Substantia nigra (tissue), 51 donors: ENCODE measurements at places on chromosomes 3 and 15.

DNA sequence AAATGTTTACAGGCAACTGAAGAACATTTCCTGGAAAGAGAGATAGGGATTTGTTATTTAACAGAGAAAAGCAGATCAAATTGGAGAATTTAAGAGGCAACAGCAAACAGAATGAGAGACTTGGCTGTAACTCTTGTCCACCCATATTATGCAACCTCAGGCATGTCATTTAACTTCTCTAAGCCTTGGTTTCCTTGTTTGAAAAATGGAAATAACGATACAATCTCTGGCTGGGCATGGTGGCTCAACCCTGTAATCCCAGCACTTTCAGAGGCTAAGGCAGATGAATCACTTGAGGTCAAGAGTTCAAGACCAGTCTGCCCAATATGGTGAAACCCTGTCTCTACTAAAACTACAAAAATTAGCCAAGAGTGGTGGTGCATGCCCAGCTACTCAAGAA lies 23.7 kb downstream of the ARRDC4 start:
- DNase-seq = no peak

DNA sequence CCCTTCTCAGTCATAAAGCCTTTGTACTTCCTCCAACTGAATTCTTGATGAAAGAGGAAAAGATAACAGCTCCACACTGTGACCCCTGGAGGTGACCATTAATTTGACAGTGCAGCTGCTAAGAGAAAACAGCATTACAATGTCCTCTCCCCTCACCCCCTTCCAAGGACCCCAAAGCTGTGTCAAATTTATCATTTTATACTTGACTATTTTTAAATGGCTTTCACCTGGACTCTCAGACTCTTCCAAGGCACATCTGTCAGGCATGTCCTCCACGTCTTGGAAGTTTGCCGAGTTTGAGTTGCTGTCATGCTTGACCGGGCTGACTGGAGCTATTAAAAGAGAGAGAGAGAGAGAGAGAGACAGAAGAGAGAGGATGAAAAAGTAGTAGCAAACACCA lies 236.5 kb downstream of the WDR72 start:
- DNase-seq = no peak

GRCh38 chr3:4681301-4681700 lies 188.2 kb downstream of the ITPR1 start:
- no peak for DNase-seq

- DNase-seq = peak; percentile 67
These were observed 396 bp downstream of the INO80 start for GRCh38 chr15:41115652-41116115.

- DNase-seq = no peak
These were observed 417.5 kb upstream of the TPRG1 start for GRCh38 chr3:188754267-188754666.

DNA sequence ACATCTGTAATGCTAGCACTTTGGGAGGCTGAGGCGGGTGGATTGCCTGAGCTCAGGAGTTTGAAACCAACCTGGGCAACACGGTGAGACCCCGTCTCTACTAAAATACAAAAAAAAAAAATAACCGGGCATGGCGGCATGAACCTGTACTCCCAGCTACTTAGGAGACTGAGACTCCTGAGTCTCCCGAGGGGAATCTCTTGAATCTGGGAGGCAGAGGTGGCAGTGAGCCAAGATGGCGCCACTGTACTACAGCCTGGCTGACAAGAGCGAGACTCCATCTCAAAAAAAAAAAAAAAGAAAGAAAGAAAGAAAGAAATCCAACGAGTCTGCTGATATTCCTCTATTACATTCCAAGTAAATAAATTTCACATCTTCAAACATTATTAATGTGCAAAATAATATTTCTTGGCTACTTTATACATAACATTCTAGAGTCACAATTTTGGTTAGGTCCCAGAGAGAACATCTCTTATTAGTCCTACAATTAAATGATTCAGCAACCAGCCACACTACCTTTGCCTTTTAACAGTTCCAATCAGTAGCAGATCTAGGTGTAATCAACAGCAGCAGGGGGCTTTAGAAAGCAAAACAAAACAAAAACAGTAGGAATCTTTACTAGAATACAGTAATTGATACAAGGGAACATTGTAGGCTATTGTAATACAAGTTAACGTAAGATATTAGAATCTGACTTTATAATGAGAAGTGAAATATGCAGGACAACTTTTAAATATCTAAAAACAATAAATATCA lies 195.8 kb downstream of the TBC1D5 start:
- no peak for DNase-seq

DNA sequence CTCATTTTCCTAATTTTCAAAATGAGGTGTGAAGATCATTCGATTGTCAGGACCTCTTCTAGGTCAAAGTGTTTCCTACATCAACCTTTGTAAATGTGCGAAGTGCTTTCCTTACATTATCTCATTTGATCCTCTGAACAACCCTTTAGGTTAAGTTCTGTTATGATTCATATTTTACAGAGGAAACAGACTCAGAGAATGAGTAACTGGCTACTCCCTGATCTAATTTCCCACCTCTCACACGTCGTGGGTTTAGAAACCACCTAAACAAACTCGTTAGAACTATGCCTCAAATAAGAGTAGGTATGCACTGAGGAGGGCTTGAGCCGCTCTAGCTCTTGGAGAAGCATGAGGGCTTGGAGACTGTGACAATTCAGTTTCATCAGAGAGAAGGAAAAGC lies 148.6 kb downstream of the CD47 start:
- DNase-seq = no peak

DNA sequence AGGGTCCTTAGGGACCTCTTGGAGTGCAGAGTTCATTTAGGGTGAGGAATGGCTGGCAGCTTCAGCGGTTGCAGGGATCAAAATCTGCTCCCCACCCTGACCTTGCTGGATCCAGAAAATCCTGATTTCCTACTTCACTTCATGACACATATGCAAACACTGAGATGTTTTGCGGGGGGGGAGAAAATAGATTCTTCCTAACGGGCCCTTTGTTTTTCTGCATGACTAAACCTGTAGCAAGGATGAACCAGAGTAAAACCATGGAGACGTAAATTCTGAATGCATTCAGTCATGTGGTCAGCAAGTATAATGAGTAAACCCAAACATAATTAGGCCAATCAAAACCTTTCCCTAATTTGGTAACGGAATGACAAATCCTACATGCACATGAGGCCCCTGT lies 20.0 kb upstream of the RBP1 start:
- DNase-seq = no peak

DNA sequence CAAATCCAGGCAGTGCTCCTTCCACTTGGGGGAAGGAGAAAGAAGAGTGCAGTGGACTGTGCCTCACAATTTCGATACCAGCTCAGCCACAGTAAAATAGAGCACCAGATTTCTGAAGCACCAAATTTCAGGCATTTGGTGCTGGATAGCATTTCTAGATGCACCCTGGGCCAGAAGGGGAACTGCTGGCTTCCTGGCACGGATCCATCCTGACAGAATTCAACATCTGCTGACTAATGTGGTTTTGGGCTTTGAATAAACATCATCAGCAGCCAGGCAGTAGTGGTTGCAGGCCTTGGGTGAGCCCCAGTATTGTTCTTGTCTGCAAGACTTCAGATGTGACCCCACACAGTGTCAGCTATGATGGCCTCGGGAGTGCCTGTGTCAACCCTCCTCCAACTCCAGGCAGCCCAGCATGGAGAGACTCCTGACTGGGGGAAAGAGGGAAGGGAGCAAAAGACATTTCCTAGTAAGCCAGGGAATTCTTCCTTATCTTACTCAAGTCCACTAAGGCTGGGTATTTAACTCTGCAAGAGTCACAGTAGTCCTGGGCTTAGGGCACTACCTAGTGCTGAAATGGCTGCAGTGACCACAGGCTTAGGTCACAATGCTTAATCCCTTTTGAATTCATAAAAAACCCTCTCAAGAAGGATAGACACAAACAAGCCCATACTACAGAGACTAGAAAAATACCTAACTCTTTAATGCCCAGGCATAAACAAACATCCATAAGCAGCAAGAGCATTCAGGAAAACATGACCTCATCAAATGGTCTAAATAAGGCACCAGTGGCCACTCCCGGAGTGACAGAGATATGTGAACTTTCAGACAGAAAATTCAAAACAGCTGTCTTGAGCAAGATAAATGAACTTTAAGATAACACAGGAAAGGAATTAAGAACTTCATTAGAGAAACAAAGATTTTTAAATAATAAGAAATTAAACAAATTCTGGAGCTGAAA lies 74.7 kb downstream of the SPATA16 start:
- no peak for DNase-seq

DNA sequence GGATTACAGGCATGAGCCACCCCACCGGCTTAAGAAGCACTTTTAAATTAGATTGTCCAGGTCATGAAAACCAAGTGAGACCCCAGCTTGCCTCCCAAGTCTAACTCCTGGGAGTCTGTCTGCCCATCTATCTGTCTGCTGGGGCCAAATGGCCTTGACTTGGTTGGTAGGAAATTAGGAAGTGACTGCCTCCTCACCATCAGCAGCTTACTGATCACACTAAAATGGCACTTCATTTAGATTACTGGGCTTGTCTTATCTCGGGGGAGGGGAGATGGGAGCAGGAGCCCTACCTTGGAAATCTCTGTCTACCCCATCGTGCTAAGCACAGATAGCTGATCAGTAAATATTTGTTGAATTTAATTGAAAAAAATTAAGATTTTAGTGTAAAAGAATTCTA lies 5.6 kb upstream of the LRRC2 start:
- no peak for DNase-seq

DNA sequence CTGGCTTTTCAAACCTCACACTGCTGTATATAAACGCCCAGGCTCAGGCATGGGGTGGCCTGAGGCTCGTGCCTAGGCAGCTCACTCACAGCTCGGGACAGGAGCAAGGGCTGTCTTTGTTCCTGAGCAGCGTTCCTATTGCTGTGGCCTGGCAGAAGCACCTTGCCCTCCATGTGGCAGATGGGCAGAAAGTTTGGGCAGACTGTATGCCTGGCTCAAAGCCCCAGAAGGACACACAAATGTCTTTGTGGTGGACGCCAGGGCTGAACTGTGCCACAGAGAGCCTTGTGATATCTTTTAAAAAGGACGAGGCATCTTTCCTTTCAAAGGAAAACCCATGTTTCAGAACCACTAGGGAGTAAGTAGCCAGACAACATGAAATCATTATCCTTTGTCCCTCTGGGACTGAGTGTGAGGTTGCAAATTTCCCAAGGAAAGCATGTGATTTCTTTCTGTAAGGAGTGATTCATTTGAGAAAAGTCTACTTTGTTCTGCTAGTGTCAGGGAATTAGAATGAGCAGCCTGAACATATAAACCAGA lies 29.3 kb upstream of the UBE2E1 start:
- no peak for DNase-seq

DNA sequence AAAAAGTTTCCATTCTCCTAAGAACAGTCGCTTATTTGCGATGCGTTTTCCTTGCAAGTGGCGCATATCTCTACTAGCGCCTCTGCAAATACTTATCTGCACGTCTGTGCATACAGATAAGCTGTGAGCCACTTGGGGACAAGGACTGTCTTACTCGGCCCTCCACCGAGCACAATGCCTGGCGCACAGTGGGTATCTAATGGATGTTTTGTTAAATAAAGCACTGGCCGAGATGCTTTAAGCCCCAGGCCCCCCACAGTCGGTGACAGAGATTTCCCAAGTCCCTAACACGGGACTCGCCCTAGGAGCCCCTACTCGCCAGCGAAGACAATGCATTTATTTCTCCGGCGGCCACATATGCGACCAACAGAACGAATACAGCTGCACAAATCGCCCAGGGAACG lies 503 bp downstream of the HLTF start:
- peak; percentile 77 for DNase-seq

DNA sequence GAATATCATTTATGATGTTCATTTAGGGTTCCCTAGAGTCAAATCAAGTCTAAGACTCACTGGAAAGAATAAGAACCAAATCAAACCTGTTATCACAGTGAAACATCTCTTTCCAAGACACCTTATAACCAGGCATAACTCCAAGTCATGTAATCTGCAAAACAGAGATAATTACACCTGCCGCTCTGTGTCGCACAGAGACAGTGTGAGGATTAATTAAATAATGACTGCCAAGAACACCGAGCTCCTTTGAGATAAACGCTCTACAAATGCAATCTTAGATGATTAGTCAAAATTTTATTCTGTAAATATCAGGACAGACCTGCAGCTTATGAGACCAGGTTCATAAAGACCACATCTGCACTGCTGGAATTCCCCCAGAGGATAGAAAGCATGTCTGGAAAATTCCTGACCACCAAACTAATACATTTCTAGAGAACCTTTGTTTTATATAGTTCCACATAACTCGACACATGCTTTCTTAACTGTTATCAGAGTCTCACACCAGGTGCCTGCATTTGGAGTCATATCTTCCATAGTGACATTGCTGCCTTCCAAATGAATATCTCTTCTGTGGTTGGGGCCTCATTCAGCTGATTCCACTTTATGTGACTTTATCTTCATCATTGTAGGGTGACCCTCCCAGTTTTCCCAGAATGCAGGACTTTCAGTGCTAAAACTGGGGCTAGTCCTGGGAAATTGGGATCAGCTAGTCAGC lies 252.8 kb downstream of the CD47 start:
- DNase-seq = no peak

GRCh38 chr3:39474126-39474515 lies 6.6 kb downstream of the MOBP start:
- no peak for DNase-seq

- DNase-seq = peak; percentile 26
These were observed 23.6 kb downstream of the TLNRD1 start for GRCh38 chr15:81024265-81024872.

- DNase-seq = no peak
These were observed 30.2 kb downstream of the NCEH1 start for GRCh38 chr3:172680684-172681083.

- no peak for DNase-seq
These were observed 38.7 kb upstream of the SNRK start for GRCh38 chr3:43247561-43248184.

DNA sequence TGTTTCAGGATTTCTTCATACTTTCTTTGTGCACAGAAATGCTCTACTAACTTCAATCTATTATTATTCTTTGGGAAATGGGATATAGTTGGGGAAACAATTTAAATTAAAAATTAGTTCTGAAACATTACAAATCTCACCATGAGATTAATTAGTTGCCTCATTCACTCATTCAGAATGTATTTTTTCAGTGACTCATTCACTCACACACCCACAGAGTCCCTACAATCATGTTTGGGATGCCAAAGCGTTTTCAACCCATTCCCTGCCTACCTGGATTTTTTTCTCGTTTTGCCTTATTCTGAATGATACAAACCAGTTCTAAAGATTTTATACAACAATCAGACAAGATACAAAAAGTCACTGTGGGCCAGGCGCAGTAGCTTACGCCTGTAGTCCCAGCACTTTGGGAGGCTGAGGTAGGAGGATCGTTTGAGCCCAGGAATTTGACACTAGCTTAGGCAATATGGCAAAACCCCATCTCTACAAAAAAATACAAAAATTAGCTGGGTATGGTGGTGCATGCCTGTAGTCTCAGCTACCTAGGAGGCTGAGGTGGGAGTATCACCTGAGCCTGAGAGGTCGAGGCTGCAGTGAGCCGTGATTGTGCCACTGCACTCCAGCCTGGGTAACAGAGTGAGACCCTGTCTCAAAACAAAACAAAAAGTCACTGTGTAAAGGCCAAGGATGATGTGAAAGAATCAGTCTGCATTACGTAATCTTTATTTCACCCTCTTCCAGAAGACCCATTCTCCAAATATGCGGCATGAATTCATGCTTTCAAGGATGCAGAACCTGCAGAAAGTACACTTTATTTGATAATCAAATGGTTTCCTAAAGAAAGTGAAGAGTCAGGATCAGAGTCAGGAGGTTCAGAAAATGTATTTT lies 34.8 kb upstream of the ARHGEF3 start:
- no peak for DNase-seq
